ENCODE measurements at places on chromosomes 7 and 10.

DNA sequence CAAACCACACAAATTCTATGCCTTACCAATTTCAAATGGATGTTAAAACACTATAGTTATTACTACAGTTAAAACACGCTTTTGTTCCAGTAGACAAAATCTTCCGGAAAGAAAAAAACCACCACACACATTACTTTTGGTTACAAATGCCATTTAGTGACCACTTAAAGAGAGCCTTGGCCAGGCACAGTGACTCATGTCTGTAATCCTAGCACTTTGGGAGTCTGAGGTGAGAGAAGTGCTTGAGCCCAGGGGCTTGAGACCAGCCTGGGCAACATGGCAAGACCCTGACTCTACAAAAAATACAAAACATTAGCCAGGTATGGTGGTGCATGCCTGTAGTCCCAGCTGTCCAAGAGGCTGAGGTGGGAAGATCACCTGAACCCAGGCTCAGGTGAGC lies 7.2 kb downstream of the TNPO3 start:
- DNase-seq: no peak

- no peak for DNase-seq
Observed at GRCh38 chr7:17501441-17502212, 203.2 kb downstream of the AHR start.

DNA sequence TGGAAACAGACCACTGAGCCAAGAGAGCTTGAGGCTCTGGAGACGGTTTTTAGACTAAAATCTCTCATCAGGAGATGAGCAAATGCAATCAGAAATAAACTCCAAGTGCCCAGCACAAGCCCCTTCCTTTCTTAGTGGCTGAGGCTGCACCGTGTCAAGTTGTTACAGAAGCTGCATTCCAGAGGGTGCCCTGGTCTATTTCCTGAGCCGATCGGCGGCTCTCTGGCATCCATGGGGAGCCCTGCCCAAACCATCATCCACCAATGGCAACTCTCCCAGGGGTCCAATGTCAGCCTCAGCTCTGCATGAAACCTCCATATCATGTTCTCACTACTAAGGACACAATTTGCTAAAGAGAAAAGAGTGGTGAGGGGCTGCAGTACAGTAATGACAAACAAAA lies 89.6 kb downstream of the SVIL start:
- no peak for DNase-seq

GRCh38 chr10:100327007-100327717 lies 2.9 kb downstream of the PKD2L1 start:
- no peak for DNase-seq

DNA sequence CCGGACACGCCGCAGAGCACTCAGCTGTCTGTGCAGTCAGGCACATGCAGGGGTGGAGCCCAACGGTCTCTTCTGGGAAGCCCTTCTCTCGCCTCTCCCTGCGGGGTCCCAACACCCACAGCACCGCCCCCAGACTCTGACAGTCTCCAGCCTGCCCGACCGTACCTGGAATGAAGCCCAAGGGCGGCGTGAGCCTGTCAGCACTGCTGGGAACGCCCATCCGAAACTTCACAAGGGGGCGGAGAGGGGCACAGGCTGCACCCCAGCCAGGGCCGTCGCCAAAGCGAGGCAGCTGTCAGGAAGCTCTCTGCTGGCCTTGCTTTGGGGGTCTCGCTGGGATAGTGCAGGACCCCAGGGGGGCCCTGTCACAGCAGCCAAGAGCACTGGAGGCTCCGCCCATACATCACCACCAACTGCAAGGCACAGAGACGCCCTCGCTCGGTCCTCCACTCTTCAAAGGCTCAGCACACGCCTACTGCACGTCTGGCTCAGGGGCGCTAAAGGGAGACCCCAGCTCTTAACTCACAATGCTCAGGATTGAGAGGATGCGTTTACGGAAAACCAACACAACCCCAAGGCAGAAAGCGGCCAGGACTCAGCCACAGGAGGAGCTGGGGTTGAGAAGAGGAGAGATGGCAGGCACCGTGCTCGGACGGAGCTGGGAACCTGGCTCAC lies 30.9 kb downstream of the MAD1L1 start:
- no peak for DNase-seq

- no peak for DNase-seq
Observed at GRCh38 chr10:93991596-93992284, 2.0 kb upstream of the PLCE1 start.

DNA sequence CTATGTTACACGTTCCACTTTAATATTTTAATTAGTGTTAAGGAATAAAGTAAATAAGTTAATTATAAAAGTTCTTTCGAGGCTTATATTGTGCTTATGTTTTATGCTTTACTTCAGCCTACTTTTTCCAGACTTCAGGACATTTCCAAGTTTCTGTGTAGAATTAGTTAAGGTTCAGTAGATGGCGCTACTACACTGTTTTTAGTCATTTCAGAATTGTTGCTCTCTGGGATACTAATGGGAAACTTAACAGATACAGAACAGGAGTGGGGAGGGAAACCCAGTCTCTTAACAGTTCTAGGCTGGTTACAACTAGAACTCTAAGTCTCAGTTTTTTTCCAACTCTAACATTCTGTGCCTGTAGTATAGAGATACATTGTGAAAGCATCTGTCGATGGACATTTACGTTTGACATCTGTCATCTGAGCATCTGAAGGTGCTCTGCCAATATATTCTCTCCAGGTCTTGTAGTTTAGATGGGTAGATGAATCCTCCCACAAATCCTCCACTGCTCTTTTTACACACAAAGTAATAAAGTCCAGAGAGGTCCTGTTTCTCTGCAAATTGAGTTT lies 56.8 kb upstream of the FAM171A1 start:
- no peak for DNase-seq

- no peak for DNase-seq
Observed at GRCh38 chr7:3157566-3158287, 114.1 kb upstream of the CARD11 start.
